Esophagus muscularis mucosa (tissue), 4 donors: ENCODE measurements at places on chromosomes 2 and 18. TPM values are rescaled to one million over a fixed set of nuclear protein-coding genes. Genes with fewer than 3 reads are reported as not detected.

KIAA2012 gene
- total RNA-seq: 0.45 TPM

GRCh38 chr18:80004600-80005342 lies 16.4 kb upstream of the TXNL4A start:
- H3K4me3 ChIP-seq: no peak overlapping the region
- H3K36me3 ChIP-seq: no peaks in the 10 kb centered on the region
- H3K27me3 ChIP-seq: no peaks in the 10 kb centered on the region
- DNase-seq: no peak

DNA sequence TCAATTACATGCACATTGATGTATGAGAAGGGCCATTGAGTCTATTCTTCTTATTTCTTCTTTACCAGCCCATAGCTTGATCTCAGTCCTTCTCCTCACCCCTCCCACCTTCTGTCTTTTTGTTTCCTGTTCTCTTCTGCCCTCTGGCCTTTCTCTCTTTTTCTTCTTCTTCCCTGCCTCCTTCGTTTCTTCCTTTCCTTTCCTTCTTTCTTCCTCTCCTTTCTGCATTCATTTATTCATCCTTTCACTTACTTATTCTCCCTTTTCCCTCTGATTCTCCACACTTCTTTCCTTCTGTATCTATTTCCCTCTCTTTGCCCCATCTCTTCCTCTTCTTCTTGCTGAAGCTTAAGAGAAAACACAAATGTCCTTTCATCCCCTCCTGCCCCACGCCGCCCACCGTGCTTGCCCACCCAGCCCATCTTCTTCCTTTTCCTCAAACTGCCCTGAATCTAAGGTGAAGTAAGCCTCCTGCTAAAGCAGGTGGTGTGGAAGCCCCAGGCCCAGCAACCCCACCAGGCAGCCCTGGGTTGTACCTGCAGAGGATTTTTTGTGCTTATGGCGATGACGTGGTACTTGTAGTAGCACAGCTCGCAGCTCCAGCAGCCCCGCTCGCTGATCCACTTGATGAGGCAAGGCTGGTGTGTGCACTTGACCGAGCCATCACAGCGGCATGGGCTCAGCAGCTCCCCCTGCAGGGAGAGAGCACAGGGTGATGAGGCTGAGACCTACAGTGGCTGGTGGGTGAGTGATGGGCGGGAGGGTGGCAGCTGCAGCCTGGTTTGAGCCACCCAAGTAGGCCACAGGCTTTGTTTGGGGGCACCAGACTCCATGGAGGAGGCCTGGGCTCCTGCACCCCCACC lies 89.0 kb downstream of the MARCHF4 start:
- H3K36me3 ChIP-seq: no peaks in the 10 kb centered on the region
- no peak for DNase-seq
- H3K27ac ChIP-seq: no peak overlapping the region
- no peak overlapping the region for H3K4me3 ChIP-seq
- peaks cover 7% of the 10 kb centered on the region for H3K4me1 ChIP-seq

GRCh38 chr2:39492095-39492590 lies 55.1 kb upstream of the MAP4K3 start:
- no peak overlapping the region for H3K4me3 ChIP-seq
- H3K27me3 ChIP-seq: no peaks in the 10 kb centered on the region
- H3K4me1 ChIP-seq: peaks cover 25% of the 10 kb centered on the region
- H3K27ac ChIP-seq: peak overlapping the region; percentile 67
- DNase-seq: no peak
- no peaks in the 10 kb centered on the region for H3K36me3 ChIP-seq

DNA sequence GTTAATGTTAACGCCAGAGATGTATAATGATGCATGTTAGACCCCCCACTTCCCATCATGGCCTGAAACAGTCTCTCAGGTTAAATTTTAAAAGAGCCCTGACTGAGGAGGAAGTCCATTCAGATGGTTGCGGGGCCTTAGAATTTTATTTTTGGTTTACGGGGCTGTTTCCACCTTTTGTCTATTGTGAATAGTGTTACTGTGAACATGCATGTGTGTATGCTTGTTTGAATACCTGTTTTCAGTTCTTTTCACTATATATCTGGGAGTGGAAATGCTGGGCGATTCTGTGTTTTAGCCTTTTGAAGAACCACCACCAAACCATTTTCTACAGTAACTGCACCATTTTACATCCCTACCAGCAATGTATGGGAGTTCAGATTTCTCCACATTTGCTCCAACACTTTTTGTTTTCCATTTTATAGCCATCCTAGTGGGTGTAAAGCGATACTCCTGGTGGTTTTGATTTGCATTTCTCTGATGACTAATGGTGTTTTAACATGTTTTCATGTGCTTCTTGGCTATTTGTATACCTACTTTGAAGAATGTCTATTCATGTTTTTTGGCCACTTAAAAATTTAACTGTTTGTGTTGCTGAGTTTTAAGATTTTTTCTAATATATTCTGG lies 133.0 kb downstream of the MYO3B start:
- H3K4me3 ChIP-seq: no peak overlapping the region
- H3K27ac ChIP-seq: no peak overlapping the region
- no peaks in the 10 kb centered on the region for H3K4me1 ChIP-seq
- DNase-seq: no peak
- H3K27me3 ChIP-seq: peaks cover 2% of the 10 kb centered on the region

EFHD1 gene
- 13.8 TPM for total RNA-seq

DSEL gene
- total RNA-seq: 9.1 TPM

DNA sequence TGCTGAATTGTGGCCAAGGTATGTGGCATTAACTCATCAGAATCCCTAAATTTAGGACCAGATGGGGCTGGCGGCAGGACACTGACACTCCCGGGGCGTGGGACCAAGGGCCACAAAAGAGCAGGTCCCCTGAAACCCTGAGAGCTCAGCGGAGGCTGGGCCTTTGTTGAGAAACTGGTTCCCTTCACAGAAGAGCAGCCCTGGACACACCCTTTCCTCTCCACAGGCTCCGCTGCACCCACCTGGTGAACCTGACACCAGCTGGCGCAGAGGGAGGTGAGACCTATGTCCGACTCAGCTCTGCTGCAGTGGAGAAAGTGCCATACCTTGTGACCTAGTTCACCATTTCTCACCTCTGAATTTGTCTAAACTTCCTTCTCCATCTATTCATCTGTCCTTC lies 119.5 kb downstream of the RTP5 start:
- DNase-seq: no peak
- H3K27ac ChIP-seq: no peak overlapping the region
- no peak overlapping the region for H3K4me3 ChIP-seq
- H3K27me3 ChIP-seq: peaks cover 20% of the 10 kb centered on the region
